ENCODE measurements at places on chromosomes 12 and 14.

GRCh38 chr14:78798757-78799156, 628.6 kb downstream of the NRXN3 start:
- no peak for DNase-seq

GRCh38 chr12:92138144-92138543, 7.5 kb downstream of the BTG1 start:
- no peak for DNase-seq

- no peak for DNase-seq
Measured at GRCh38 chr12:20444595-20445170, 76.3 kb downstream of the PDE3A start.

DNA sequence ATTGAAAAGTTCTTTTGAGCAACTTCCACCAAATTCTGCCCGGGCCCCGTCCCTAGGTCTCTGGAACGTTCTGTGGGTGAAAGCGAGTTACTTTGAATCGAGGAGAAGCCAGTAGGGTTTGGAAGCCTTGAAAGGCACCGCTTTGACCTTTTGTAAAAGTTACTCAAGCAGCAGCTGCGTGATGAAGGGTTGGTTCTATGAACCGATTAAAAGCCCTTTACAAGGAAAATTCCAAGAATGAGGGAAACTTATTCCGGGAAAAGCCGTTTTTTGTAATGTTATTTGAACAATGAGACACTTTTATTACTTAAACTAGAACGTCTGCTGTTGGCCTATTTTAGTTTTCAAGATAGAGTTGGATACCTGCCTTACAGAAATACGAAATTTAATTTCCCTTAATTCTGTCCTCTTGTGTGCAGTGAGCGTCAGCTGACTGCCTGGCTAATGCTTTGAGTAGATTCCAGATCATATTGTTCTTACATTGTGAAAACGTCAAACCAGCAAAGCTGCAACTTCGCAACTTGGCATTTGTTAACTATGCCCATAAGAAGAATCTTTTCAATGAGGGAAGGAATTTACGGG, 906 bp downstream of the LARP4 start:
- peak; percentile 32 for DNase-seq

DNA sequence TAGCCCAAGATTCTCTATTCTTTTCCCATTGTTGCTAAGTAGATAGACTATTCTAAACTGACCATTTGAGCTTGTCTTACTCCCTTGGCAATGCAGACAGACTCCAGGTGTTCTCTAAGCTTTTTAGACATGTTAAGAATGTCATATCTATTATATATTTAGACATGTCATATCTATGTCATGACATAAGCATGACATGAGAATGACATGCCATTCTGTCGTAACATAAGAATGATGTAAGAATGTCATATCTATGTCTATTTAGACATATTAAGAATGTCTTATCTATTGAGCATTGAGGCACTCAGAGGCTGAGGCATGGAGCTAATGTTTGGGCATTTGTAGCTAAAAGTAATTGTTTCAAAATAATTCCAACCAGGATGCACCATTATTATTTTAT, 277.3 kb upstream of the ATP2B1 start:
- DNase-seq = no peak

GRCh38 chr12:48334808-48335207, 15.9 kb downstream of the ZNF641 start:
- no peak for DNase-seq

DNA sequence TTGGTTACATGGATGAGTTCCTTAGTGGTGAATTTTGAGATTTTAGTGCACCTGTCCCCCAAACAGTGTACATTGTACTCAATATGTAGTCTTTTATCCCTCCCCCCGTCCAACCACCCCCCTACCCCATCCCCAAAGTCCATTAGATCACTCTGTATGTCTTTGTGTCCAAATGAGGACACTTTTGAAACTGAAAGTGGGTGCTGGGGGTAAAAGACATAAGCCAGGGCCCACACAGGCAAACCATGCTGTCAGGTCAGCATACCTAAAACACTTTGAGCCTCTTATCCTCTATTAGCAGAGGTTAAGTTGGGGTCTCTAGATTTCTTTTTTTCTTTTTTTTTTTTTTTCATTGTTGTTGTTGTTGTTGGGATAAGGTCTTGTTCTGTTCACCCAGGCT, 31.3 kb upstream of the KICS2 start:
- DNase-seq = no peak

GRCh38 chr14:65361920-65362319, 50.6 kb upstream of the FUT8 start:
- peak; percentile 29 for DNase-seq

DNA sequence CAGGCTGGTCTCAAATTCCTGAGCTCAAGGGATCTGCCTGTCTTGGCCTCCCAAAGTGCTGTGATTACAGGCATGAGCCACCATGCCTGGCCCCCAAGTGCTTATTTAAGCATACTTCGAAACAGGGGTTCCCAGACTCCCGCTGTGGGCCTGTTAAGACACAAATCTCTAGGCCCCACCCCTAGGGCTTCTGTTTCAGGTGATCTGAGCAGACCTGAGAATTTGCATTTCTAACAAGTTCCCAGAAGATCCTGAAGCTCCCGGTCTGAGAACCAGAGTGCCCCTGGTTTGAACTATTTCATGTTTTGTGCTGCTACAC, 25.0 kb downstream of the GCH1 start:
- no peak for DNase-seq

DNA sequence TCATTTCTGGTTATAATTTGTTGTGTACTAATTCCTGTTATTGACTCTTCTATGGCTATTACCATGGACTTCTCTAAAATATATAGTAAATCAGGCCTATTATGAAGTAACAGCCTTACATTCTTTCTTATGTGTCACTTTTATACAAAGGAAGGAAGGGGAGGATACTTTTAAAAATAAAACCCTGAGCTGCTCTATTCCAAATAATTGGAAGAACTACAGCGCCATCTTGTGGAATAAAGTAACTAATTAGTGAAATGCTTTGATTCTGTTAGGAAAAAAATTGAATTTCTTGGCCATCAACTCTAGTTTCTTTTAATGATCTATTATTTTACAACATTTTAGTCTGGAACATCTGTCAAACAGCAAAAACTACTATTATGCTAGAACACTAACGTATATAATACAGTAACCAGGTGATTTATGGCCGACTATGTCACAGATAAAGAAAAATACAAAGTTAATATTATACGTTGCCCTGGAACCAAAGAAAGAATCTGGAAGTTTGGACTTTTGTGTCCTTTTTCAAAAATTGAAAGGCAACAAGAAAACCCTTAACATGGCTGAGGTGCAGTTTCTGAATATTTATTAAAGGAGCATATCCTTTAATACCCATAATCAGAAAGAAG, 55.0 kb upstream of the NELL2 start:
- peak; percentile 35 for DNase-seq

- DNase-seq = no peak
Measured at GRCh38 chr14:95920769-95921438, 44.3 kb downstream of the TUNAR start.

DNA sequence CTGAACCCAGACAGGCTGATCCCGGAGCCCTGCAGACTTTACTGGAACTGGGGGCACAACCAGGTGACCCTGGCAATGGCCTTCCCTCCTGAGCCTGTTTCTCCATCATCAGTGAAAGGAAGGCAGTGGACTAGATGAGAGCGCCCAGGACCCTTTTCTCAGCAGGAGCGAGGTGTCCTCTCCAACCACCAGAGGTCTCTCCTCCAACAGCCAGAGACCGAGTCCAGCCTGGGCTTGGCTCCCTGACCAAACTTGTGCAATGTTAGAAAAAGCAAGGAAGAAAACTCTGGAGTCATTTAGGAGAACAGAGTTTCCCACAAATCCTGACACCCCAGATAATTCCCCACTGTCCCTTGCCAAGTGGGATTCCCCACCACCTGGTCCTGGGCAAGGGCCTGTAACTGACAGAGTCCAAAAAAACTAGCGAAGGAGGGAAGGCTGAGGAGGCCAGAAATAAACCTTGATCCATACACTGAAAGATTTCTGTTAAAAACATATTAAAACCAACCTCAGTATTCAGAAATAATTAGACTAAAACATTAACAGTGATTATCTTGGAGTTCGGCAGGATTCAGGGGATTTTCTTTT, 9.0 kb downstream of the RPS6KL1 start:
- peak; percentile 86 for DNase-seq

- DNase-seq = no peak
Measured at GRCh38 chr14:96338551-96338950, 24.6 kb downstream of the ATG2B start.

- no peak for DNase-seq
Measured at GRCh38 chr14:80164991-80165721, 46.1 kb downstream of the DIO2 start.

DNA sequence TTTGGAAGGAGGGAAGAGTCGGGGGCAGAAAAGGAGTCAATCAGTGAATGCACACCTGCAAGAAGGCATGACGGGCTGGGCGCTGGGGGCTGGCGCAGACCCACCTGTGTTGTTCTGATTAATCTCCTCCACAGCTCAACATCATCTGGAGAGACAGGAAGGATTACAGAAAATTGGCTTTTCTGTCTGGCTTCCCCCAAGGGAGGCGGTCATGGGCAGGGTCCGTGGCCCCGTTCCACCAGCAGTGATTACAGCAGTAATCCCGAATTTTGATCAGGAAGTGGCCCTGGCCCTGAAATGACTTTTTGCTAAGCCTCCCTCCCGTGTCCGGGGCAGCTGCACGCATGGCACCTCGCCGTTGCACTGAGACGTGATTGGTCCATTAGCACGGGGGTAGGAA, 24.4 kb upstream of the GALNT9 start:
- DNase-seq = no peak

DNA sequence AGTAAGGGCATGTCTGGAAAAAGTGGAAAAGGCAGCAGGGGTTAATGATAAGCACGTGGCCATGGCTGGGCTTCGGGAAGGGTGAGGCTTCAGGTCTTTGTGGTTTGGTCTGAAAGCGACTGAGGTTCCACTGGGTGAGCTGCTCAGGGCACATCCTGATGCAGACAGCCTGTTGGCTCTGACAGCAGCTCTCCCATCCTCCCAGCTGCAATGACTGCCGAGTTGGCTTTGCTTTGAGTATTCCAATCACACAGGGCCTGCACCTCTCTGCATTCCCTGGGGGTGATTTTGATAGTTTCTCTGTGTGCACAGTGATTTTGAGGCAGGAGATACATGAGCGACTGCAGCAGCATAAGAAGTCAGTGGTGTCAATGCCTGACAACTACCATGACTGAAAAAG, 390.7 kb downstream of the APAF1 start:
- no peak for DNase-seq

- DNase-seq = no peak
Measured at GRCh38 chr12:104653730-104654664, 197.2 kb downstream of the CHST11 start.

- DNase-seq = no peak
Measured at GRCh38 chr12:99418379-99418778, 229.2 kb upstream of the GARIN6 start.

DNA sequence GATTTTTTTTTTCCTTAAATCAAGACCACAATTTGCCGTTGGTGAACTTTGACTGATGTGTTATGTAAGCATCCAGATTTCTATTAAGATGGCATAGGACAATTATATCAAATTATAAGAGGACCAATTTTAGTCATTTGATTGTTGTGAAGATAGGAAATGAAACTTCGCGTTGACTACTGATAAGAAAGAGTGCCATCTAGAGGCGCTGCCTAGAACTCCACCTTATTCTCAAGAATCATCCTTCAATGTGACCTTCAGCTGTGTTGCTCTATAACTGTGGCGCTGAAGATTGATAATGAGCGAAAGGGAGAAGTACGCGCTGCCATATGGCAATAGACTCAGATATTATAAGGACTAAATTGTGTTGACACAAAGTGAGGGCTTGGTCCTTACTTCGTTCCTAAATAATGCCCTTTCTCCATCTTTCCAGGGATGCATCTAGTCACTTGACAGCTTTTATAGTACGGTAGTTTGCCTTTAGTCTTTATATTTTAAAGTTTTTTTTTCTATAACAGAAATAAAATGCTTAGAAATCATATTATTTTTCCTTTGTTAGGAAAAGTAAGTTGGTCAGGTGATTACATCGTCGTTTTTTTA, 350.8 kb upstream of the STXBP6 start:
- DNase-seq = peak; percentile 61

DNA sequence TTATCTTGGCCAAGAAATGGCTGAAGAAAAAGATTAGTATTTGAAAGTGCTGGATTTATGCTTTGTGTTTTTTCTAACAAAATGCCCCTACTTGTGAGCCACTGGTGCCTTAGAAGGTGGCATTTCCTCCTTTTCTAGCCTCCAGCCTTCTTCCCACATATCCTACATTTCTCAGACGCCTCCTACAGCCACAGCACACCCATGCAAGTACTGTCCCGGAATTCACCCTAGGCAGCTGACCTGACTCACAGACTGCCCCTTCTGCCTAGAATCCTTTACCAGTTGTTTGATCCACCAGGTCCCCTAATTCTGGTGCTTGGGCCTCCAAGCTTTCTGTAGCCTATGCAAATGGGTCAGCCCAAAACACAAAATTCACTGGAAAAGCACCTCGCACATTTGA, 166.0 kb downstream of the FOXN3 start:
- no peak for DNase-seq

DNA sequence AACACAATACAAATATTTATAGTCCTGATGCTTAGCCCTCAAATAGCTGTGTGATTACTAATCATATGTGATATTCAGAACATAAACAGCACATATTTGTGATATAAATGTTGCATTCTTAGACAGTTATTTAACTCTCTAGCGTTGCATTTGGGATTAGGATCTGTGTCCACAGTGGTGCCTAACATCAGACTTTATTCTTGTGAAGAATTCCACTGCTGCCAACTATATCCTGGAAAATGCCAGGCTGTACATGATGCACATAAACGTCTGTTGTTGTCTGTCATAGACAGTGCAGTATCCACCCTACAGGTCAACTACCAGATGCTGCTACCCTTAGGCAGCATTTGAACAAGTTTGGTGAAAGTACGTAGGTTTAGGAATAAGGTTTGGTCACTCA, 39.0 kb downstream of the SLC38A4 start:
- no peak for DNase-seq

DNA sequence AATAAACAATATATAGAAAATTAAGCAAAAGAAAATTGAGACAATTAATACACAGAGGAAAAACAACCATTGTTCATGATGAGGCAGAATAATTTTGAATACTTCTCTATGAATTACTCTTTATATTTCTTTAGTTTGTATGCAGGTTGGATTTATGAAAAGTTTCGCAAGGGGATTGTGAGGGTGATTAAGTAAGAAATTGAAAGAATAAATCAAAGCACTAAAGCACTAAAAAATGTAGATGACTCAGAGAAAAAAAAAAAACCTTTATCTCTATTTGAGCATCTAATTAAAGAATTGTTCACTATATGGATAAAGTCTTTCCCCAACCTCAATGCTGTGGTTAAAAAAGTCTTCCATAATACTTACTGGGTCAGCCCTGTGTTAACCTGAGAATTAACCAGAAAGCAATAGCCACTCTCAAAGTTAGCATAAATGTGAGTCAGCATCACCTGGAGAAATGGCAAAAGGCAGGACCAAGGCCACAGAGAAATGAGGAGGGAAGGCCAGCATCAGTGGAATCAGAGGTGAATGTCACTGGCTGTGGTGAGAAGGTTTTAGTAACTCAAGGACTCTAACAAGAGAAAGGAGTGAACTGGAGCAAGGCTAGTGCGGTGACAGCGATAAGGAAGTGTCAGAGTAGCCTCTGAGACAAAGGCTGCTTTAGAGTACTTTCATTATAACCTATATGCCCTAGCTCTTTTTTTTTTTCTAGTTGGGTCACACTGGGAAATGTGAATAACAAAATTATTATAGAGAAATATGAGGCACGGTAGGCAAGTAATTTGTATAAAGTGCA, 310.4 kb downstream of the KCNC2 start:
- DNase-seq = no peak

- DNase-seq = no peak
Measured at GRCh38 chr12:66663611-66664010, 15.3 kb downstream of the GRIP1 start.

GRCh38 chr12:4824380-4824779, 85.3 kb upstream of the KCNA1 start:
- no peak for DNase-seq

GRCh38 chr12:18165422-18165871, 75.5 kb upstream of the RERGL start:
- DNase-seq = peak; percentile 15

Measured in muscle of arm (tissue), 14 donors.